ENCODE measurements at places on chromosomes 7 and 10.
A peak's percentile ranks its signal among the peaks of the same experiment; 100 is the strongest.

- DNase-seq, result peak; percentile 98
Observed at GRCh38 chr7:95549818-95550529, 46.3 kb downstream of the PDK4 start.

DNA sequence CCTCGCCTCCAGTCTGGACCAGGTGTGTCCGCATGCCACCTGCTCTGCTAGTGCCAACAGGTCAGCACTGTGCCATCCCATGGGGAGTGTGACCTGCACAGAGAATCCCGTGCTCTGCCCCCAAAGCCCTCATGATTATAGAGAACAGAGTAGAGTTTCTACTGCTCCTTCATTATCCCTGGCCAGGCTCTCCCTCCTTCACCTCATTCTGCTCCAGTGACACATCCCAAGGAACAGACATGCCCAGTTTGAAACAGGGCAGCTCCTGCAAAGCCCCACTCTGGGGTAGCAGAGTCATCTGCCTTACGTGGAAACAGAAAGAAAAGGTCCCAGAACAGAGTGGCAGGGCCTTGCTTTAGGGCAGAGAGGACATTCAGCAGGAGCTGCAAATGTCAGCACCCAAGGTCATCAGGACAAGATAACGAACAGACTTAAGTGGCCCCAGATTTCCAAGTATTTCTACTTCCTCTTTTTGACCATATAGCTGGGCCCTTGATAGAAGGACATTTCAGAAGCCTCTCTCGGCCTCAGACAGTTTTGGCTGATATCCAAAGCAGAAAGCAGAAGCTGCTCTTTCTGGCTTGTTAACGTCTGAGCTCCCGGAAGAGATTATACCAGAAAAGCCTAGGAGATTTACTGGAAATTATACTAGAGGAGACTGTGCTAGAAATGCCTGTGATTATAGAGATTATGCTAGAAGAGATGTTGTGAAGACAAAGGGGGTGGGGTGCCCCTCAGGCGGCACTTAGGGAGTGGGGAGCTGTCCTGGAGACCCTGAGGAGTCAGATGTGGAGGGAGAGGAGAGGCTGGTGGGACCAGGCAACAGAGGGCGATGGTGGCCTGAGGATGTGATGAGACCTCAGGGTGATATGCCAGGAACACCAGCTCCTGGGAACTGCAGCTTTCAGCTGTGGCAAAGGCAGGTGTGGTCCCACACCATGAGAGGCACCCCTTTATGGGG, 12.6 kb downstream of the TMEM176B start:
- no peak for DNase-seq

DNA sequence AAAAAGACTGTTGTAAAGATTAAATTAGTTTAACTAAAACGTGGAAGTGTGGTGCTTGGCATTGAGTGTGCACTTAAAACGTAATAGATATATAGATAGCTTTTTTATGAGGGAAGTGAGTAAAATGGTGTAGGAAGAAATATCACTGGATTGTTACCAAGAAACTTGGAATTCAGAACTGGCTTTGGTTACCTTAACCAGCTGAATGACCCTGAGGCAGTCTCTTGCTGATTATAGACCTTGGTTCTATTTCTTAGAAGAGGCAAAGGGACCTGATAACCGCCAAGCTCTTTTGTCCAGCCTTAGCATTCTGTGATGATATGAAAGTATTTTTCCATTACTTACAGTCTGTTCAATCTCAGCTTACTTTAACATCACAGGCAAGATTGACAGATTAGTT, 3.8 kb downstream of the REEP3 start:
- no peak for DNase-seq

DNA sequence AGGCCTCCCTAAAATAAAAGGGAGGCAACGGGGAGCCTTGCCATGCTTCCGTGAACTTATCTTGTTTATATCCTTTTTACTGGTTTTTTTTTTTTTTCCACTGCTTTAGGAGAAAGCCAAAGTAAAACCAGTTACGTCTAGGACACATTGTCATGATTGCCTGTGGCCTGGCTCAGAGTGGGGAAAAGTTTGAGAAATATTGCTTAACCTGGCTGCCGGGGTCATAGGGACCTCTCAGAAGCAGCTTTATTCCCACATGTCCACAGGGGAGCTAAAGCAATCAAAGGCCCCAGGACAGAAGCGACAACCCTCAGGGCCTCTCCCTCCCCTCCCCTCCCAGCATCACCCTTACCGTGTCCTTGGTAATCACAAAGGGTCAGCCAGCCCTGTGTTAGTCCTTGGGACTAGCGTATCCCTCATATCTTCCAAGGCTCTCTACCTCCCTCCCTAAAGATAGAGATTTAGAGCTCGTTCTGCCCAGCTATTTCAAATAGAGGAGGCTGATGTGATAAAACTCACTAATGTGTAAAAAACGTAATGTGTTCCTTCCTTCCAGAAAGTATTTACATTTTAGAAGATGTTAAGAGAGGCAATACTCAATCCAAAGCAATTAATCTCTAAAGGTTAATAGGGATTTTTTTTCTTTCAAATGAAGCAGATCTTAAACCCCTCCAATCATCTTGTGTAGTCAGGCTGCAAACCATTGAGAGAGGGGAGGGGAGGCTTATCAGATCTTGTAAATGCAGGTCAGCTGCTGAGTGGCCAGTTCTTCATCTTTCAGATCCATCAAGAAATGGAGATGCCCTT, 64.8 kb upstream of the PRKAR2B start:
- no peak for DNase-seq

- DNase-seq, result no peak
Observed at GRCh38 chr7:65892835-65893234, 20.0 kb downstream of the VKORC1L1 start.

- peak; percentile 80 for DNase-seq
Observed at GRCh38 chr10:30493609-30494530, 59.9 kb downstream of the MAP3K8 start.

DNA sequence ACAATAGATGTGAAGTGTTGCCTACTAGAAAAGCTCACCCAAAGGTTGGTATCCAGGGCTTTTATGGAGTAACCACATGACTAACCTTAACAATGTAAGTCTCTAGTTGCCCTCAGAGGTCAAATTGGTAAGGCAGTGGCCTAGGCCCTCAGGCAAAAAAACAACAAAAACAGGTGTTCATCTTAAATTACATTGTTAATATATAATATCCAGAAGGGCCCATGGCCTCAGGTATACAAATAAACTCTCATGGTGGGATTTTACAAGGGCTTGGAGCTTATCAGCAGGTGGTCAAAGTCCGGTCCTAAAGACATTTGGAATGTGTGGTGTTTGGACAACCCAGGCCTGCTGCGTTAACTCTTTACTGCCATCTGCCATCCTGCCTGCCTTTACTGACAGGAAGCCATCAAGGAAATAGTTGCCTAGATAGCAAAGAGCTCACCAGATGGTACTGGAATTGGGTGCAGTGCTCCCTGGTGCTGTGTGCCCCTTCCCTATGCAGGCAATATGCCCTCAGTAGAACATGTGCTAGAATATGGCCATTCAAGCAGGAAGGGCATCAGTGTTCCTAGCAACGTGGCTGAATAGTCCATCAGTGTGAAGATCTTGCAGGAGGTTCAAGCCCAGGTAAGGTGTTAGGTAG, 36.2 kb downstream of the TOMM7 start:
- DNase-seq, result no peak

DNA sequence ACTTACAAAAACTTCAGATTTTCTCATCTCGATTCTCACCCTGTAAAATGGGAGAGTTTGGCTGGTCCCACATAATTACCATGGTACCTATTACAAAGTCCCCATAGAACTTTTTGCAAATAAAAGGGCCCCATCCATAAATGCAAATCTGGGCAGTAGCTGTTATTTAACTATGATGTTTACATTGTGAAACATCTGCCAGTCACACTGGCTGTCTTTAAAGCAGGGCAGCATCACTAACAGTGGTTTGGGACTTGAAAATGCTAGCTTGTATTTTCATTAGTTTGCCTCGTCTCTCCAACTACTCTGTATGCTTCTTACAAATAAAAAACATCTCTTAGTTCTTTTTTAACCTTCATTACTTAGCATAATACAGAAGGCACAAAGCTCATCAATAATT, 240.7 kb downstream of the FZD1 start:
- no peak for DNase-seq

DNA sequence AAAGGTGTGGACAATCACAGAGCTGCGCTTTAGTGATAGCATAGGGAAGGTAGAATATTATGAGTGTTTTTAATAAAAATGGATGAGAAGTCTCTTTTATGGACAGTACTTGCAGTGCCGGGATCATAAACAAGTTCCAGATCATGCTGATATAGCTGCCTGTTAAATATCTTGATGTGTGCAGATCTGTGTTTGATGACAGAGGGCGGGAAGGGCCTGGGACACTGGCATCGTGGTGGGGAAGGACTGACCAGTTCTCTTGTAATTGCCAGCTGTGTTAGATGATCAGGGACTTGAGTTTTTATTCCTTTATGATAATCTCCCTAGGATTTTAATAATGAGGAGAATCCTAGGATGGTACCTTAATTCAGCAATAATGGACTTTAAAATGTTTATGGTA, 14.6 kb downstream of the SND1 start:
- no peak for DNase-seq

DNA sequence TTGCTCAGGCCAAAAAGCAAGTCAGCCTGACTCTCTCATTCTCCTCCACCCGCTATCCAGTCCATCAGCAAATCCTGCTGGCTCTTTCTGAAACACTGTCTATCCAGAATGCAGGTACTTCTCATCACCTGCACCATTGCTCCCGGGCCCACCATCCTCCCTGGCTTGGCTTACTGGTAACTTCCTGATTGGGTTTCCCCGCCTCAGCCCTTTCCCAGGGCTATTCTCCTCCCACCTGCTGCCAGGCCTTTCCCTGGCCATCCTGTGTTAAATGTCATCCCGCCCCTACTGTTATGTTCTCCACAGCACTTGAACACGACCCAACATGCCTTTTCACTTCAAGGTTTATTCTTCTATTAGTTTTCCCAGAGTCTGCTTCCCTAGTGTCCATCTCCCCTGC, 124.0 kb downstream of the CNNM2 start:
- no peak for DNase-seq

DNA sequence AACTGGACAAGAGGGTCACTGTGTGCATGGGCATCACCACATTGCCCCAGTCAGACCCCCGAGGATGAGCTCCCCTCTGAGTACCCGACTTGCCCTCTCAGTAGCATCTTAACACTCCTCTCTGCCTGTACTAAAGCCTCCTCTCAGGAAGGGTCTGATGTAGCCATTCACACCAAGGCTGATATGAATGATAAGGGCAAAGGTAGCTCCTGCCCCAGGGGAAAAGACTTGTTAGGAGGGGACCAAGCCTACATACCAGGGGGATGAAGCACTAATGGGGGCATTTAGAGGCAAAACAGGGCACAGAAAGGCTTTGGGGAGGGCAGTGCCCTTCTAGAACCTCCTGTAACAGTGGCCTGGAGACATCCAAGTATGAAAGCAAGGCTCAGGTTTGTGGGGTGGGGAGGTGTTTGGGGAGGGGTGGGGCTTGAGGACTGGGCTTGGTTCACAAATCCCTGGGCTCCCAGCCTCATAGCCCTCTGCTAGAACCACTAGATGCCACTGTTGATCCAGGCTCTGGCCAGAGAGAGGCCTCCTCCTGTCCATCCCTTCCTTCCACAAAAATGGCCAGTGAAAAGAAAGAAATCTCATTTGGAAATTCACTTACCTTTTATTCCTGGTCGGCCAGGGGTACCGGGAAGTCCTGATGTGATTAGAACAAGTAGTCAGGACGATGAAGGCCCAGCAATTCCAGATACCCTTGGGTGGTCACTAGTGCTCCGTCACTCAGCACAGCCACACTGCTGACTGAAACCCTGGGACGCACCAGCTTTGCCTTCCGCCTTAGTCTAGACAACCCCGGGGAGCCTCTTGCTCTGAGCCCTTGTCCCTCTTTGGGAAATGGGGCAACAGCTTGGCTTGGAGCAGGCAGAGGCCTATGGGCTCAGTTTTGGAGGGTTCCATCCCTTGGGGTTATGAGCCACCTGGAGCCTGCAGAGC, 40.3 kb downstream of the COL17A1 start:
- peak; percentile 82 for DNase-seq

DNA sequence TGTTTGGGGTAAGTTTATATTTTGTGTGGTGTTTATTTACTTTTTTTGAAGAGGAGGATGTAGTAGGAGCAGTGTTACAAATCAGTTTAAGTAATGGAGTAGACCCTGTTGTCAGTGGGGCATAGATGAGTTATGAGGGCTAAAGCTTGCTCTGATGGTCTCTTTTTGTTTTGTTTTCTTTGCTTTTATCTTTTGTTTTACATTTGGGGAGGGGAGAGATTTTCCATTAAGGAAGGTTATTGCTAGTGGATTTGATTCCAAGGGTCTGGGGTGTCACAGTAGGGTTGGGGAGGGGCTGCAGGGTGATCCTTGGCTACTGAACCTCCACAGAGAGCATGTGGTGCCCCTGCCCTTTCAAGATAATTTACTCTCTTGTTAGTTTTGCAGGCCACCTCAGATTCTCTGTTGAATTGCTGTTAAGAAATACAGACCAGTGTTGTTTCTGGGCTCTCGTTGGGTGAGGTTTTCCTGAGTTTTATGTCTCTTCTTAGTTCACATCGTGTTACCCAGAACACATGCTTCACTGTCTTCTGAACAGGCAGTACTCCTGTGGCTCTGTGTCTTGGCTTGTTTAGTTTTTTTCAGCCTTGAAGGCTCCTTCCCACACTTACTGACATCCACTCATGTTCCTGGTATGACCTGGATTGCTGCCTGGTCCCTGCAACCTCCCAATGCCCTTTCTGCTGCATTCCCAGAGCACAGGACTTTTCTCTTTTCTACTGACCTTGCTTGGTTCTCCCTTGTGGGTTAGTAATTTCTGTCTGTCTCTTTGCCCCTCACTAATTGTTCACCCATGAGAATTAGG, 4.2 kb downstream of the KIFBP start:
- DNase-seq, result peak; percentile 23

All from lower leg skin (tissue), 4 donors.